ENCODE measurements at places on chromosomes 3 and 15. TPM values are rescaled to one million over a fixed set of nuclear protein-coding genes. Genes with fewer than 3 reads are reported as not detected.

- no peak for DNase-seq
Observed at GRCh38 chr3:36250191-36250590, 130.1 kb upstream of the STAC start.

The CCR8 gene
- total RNA-seq: not detected

The FEZF2 gene
- total RNA-seq: not detected

DNA sequence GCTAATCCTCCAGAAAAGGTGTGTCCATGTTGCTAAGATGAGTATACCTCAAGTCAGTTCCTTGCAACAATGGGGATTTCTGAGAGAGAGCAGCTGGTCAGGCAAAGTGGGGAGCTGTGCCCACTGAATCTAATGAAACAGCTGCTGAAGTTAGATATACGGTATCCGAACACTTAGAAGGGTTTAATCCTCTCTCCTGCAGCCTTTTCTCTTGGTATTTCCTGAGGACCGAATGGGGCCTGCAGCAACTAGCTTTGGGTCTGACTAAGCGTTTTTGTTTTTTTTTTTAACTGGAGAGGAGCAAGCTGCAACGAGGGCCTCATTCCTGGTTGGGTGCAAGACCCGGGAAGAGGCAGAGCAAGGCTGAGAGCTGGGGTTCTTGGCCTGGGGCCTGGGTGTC is 37.6 kb upstream of the BNC1 start:
- DNase-seq: no peak

DNA sequence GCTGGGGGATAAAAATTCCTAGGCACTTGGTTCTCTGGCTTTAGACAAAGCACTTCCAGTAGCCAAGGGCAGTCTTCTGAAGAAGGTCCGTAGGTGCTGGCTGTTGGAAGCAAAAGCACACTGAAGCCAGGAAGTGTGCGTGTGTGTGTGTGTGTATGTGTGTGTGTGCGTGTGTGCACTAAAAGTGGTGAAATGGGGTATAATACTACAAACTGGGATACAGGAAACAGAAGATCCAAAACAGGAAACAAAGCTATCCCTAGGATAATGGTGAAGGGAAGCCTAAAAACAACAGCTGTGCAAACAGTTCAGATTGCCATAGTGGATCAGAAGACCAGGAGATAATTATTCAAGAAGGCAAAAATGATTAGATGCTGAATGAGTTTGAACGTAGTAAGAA is 103.4 kb downstream of the IL20RB start:
- DNase-seq: no peak

GRCh38 chr3:61537366-61537765 is 24.0 kb upstream of the PTPRG start:
- DNase-seq: no peak

- DNase-seq: no peak
Observed at GRCh38 chr3:56799251-56799882, 2.4 kb downstream of the ARHGEF3 start.

- DNase-seq: no peak
Observed at GRCh38 chr3:34686541-34686940, 888.1 kb downstream of the PDCD6IP start.

The TLR9 gene
- total RNA-seq: not detected

- no peak for DNase-seq
Observed at GRCh38 chr3:29693863-29694262, 413.0 kb downstream of the RBMS3 start.

The CEP19 gene
- total RNA-seq: 2.6 TPM

DNA sequence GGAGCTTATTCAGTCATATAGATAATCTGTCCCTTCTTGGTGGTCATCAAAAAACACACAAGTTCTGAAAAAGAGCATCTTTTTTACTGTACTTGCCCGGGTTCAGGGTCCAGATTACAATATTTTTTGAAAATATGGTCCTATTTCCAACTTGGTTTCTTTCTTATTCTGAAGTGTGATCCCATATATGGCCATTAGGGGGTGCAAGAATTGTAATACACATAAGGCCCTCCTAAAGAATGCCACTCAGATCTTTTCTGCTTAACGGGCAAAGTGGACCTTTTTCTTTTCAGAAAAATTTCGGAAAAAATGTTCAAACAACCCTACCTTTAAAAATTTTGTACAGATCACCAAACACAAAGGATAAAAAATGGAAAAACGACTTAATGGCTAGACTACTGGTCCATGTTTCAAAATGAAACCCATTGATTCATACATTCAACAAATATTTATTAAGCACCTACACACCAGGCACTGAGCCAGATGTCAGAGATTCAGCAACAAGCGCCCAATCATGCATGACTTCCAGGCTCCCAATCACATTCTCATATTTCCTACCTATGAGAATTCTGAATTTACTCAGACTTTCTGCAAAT is 102.0 kb upstream of the MYRIP start:
- no peak for DNase-seq

GRCh38 chr3:70646635-70647034 is 334.2 kb upstream of the MDFIC2 start:
- no peak for DNase-seq

- no peak for DNase-seq
Observed at GRCh38 chr15:79032656-79033055, 57.9 kb downstream of the RASGRF1 start.

The STRIT1 gene
- total RNA-seq: not detected

DNA sequence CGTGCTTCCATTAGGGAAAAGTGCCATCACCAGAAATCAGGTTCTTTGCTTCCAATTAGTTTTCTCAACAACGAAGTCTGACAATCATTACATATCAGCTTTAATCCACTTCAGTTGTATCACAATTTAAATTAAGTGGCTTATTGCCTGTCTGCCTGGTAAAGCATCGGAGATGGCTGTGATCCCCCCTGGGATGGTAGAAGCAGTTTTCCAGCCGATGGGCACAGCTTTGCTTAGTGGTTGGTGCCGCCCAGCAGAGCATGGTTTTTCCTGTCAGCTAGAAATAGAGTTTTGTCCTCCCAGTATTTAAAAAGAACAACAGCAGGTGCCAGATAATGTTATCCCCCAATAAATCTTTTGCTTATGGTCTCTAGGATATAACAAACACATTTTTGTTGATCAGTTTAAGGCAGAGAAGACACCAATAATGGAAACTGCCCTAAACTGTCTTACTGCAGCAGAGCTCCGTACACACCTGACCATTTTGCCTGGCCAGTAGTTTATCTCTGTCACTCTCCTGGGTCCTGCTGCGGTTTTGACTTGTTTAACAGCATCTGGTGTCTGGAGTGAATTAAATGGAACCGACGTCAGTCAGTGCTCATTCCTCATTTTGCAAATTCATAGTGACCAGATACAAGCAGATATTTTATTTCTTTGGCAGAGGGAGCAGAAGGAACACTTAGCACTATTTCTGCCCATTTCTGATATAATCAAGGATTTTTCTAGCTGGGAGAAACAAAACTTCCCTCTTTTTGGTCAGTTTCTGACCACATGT is 79.1 kb downstream of the SLC49A4 start:
- DNase-seq: no peak

- DNase-seq: no peak
Observed at GRCh38 chr3:104392327-104392726, 974.4 kb upstream of the ALCAM start.

- peak; percentile 82 for DNase-seq
Observed at GRCh38 chr3:185659942-185660921, 74.1 kb downstream of the SENP2 start.

The NPRL2 gene
- total RNA-seq: 19.1 TPM

- no peak for DNase-seq
Observed at GRCh38 chr3:169189486-169189885, 474.0 kb downstream of the MECOM start.

The ACSBG1 gene
- total RNA-seq: 1.7 TPM

The GOLGA8S gene
- 0.55 TPM for total RNA-seq

GRCh38 chr3:196138482-196139254 is 56.8 kb upstream of the TFRC start:
- no peak for DNase-seq

DNA sequence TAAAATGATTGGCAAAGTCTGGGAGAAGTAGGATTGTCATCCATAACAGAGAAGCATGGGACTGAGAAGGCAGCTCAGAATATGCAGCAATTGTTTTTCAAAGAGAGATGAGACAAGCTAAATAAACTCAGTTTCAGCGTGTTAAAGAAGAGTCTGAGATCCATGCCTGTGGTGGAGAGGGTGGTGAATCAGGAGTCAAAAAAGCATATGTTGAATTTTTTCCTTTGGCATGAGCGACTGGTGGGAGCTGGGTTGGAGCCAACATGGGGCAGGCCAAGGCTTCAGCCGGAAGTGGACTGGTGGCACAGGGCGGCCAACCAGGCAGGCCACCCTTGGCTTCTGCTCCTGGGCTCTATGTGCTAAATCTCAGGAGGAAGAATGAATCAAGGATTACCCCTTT is 102.0 kb downstream of the SST start:
- no peak for DNase-seq

- DNase-seq: no peak
Observed at GRCh38 chr15:42355291-42355690, 4.0 kb upstream of the CAPN3 start.

- no peak for DNase-seq
Observed at GRCh38 chr15:61153291-61153690, 75.8 kb downstream of the RORA start.

DNA sequence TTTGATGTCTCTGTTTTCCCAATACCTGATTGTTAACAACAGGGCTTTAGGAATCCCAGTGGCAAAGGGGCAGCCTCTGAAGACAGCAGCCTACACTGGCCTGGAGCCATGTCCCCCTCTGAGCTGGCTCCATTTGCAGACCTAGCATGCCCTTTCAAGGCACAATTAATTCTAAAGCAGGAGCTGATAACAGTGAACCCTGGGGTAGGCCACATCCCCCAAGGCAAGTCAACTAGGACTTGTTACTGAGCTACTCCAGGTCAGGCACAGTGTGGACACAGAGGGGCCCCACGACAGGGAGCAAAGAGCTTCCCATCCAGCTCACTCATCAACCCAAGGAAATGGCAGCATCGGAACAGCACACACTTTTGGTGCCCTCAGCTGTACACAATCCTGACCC is 51.9 kb downstream of the SPSB4 start:
- DNase-seq: no peak

DNA sequence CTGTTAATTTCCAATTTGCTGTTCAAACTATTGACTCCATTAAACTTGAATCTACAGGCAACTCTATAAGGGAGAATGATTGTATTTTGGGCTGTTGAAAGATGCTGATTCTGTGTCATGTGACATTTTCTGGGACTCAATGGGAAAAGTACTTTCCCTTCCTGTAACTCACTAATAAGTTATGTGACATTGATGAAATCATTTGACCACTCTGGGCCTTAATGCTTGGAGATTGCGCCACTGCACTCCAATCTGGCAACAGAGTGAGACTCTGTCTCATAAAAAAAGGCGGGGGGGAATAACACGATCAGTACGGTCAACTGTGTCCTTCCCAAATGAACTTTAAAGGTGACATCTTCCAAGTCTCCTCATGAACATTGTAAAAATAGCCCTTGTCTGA is 215.2 kb upstream of the SGO1 start:
- DNase-seq: no peak

The KCNMB2 gene
- total RNA-seq: 1.6 TPM

The KLF15 gene
- total RNA-seq: 30.1 TPM

DNA sequence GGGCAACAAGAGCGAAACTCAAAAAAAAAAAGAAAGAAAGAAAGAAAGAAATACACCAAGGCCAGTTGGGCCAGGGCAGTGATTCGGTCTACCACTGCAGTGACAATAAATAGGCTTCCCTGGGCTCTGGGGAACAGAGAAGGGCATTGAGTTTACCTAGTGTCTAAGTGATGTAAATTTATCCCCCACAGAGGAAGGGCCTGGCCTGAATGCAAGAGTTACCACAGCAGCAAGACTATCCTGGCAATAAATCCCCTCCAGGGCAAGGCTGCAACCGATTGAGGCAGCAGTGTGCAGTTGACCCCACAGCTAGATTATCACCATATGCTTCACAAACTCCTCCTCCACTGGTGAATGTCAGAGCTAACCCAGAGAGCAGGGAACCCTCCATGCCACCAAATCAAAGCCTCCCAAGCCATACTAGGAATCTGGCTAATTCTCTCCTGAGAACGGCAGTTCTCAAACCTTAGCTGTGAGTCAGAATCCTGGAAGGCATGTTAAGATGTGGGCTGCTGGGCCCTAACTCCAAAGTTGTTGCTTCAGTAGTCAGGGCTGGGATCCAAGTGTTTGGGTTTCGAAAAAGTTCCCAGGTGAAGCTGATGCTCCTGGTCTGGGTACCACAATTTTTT is 64.3 kb upstream of the GATM start:
- DNase-seq: no peak

DNA sequence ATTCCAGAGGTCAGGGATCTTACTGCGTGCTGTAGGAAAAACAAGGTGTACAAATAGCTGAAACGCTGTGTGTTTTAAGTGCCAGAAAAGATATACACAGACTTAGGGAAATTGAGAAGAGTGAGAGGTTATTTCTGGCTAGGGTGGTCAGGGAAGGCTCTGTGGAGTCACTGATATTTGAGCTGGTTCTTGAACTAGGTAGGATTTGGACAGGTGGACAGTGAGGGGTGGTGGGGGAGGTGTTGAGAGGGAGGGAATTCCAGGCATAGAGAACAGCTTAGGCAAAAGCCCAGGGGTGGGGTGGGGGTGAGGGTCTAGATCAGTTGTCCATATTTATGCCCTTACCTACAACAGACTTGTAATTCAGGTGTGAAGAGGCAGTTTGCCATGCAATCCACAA is 7.0 kb downstream of the SEMA6D start:
- no peak for DNase-seq

DNA sequence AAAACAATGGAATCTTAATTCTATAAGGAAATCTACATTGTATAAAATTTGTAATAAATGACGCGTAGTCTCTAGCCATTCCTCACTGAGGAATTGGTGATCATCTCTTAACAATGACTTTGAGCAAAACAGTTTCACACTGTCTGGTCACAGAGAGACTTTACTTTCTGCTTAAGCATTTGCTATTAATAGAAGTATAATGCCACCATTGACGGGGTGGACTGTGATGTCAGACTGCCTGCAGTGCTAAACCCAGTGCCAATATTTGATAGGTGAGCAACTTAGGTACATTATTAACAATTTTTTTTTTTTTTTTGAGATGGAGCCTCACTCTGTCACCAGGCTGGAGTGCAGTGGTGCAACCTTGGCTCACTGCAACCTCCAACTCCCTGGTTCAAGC is 494.9 kb upstream of the ADAMTS9 start:
- no peak for DNase-seq

The ITIH1 gene
- total RNA-seq: not detected

DNA sequence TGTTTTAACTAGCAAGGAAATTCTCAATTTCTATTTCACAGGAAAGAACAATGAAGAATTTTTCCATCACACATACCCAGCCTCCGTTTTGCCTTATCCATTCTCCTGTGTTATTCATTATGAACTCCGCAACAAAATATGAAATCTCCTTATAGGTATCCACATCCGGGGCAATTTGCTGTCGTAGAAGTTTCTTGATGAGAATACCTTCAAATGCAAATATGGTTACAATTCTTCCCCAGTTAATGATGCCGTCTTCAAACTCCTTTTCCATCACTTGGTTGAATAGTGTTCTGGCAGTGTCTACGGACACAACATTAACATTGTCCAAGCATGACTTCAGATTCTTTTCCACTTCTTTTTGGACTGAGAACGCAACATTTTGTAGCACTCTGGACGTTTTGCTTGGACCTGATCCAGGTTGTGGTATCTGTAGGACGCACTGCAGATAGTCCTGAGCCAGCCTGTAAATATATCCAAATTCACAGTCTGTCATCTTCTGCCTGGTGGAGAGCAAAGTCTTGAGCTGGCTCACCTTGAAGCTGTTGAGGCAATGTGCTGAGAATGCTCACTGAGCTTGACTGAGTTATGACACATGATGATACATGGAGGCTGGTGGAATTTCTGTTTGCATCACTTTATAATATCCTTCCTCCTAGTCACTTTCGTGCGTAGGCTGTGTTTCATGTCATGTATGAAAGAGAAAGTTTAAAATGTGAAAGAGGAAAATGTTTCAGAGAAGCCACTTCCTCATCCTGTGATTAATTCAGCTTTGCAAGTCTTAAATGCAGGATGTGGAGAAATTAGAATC is at the start of gene BCL2A1:
BCL2A1 (minus strand) TSS at position 573 of the 811 bp plus-strand sequence; CDS start at position 496, 77 bp downstream.
- no peak for DNase-seq

Data from sigmoid colon (tissue), 7 donors.